ENCODE measurements at places on chromosomes 5 and 9.

- no peak for DNase-seq
Measured at GRCh38 chr5:10581424-10581748, 17.5 kb downstream of the ANKRD33B start.

GRCh38 chr5:90285581-90285980 is 124.0 kb downstream of the CETN3 start:
- DNase-seq, result no peak

- DNase-seq, result no peak
Measured at GRCh38 chr9:116975126-116975525, 288.0 kb downstream of the TRIM32 start.

- DNase-seq, result no peak
Measured at GRCh38 chr5:112604732-112605630, 132.7 kb upstream of the APC start.

DNA sequence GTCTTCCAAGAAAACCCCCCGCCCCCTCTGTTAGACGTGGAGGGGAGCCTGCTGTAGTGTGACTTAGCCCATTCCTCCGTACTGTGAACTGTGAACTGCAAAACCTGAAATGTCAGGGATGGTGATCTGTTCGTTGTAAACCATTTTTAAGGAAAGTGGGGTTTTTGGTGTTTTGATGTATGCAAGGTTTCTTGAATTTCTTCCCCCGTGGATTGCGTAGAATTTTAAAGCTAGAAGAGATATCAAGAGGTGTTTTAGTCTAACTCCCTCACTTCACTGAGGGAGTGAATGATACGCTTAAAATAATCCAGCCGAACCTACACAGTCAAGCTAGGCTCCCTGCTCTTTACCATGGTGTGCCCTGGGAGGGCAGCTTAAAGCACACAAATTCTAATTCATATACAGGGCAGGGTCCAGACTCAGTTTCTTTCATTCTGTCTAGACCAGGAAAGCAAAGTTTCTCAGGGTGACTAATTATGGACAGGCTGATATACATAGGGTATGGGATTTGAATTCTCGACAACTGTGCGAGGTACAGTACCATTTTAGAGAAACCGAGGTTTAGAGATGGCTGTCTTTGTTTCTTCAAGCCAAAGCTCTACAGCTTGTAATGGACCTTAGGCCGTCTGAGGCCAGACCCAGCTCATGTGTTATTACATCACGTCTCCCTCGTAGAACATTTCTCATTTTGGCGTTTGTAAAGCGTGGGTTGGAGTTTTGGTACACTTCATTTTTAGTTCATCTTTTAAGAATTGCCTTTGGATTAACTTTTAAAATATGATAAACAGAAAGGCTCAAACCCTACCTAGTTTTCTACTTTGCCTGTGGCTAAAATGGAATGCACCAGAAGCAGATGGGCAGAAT is 2.7 kb downstream of the PTGER4 start:
- DNase-seq, result no peak

GRCh38 chr5:135966165-135966564 is 11.4 kb upstream of the LECT2 start:
- DNase-seq, result no peak

DNA sequence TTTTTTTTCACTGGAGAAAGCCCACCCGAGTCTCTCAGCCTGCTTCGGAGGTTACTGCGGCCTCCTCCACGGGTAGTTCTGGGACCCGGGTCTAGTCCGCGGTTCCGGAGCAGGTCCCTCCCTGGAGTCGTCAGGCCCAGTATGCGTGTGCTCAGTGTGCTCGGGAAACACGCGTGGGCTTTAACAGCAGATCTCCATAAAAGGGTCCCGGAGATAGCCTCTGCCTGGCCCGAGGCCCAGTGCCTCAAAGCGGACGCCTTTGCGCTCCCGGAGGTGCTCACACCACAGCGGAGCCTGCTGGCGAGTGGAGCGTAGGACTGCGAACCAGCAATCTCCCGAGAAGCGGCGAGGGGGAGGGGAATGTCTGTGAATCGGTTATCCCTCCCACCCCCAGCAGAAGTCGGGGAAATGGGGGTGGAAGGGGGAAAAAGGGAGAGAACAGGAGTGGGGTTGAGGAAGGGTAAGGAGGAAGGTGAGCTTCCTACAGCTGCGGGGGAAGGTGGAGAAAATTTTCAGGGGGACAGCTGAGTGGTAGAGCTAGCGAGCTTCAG is 28.7 kb downstream of the CDKN2A start:
- DNase-seq, result peak; percentile 45

GRCh38 chr5:153818626-153819025 is 220.1 kb downstream of the FAM114A2 start:
- DNase-seq, result no peak

- no peak for DNase-seq
Measured at GRCh38 chr5:55925181-55925580, 69.6 kb downstream of the IL6ST start.

DNA sequence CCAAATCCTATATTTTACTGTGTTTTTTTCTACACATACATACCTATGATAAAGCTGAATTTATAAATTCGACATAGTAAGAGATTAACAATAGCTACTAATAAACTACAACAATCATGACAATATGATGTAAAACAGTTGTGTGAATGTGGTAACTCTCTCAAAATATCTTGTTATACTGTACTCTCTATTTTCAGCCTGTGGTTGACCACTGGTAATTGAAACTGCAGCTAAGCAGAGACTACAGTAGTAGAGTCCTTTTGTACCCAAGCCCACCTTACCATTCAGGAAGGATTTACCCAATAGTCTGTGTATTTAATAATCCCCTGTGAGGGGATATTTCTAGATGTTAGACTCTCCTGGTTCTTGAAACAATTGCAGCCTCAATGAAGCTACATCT is 86.7 kb downstream of the FAM114A2 start:
- DNase-seq, result no peak

- no peak for DNase-seq
Measured at GRCh38 chr9:108759835-108760234, 96.0 kb downstream of the ACTL7B start.

DNA sequence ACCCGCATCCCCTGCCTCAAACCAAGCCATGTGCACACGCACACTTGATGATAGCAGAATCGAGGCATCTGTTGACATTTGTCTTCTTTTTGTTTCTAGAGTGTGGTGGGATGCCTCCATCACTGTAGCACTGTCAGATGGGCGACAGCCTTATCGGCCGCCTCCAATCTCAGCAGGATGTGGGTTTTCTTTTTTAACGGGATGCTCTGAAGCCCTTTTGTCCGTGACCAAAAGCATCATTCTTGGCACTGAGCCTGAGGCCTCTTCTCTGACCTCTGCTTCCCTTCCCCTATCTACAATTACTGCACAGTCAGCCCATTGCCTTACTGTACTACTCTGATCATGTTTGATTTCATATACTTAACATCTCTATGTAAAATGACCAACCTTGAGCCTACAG is 78.3 kb downstream of the LMNB1 start:
- DNase-seq, result no peak

DNA sequence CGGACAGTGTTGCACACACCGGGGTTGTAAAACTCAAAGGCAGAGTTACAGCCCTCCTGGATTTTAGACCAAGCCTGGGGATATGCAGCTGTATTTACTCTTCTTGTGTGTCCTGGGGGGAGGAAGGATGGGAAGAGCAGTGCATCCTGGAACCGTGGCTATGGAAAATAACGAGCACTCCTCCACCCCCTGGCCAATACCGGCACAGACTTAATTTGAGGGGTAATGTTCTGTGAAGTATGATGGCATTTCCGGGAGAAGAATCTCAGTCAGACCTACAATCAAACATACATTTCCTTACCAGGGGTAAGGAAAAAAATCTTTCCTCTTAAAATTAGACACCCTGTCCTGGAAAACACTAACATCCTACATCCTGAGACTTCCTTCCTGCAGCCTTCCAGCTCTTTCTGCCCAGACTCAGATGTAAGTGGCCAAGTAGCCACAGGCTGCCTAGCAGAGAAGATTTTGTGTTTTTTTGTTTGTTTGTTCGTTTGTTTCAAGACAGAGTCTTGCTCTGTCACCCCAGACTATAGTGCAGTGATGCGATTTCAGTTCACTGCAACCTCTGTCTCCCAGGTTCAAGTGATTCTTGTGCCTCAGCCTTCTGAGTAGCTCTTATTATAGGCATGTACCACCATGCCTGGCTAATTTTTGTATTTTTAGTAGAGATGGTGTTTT is 11.0 kb upstream of the ERMP1 start:
- DNase-seq, result no peak

GRCh38 chr5:93755716-93756115 is 14.3 kb upstream of the POU5F2 start:
- DNase-seq, result no peak

DNA sequence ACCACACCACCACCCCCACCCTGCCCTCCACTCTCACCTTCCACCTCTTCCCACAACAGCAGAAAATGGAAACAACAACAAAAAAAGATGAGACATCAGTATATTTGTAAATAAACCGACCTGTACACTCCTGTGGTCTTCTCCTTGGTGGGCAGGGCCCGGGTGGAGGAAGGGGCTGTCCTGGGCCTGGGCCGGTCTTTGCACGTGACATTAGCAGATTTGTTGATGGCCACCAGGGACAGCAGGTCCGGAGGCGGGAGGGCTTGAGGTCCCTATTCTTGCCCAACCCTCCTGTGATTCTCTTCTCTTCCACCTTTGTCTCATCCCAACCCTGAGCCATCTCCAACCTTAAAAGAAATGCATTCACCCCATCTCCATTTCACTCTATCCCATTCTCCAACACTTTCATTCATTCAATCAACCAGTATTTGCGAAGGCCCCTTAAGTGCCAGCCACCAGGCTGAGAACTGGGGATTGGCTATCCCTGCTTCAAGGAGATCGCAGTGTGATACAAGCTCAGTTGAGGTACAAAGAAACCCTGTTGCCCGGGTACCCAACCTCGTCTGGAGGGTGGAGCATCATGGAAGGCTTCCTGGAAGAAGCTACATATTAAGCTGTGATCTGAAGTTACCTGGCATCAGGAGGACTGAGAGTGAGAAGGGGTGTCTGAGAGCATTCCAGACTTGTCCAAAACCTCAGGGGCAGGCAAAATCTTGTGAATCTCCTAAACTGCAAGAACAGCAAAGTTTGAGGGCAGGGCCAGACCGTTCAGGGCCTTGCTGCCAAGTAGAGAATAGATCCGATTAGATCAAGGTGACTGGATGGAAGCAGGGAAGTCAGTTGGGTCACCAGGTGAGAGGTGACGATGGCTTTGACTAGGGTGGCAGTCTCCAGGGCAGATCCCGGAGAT is 87.4 kb downstream of the LMX1B start:
- no peak for DNase-seq

GRCh38 chr5:148858106-148858505 is 31.7 kb downstream of the ADRB2 start:
- no peak for DNase-seq

GRCh38 chr9:10674586-10674985 is 61.8 kb upstream of the PTPRD start:
- DNase-seq, result no peak

DNA sequence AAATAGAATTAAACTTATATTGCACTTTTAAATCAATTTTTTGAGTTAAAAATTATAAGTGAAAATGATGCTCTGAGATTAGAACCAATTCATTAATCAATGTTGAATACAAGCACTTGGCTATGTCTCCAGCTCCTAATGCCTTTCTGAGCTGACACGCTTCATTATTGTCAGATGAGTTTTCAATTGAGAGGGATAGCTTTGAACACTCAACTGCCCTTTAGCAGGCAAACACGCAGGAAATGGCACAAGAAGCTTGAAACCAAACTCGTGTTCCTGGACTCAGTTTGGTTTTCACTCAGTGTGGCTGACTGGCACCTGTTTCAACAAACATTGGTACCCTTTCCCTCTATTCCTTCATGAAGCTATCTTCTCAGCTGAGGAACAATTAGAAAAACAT is 109.8 kb downstream of the MCTP1 start:
- DNase-seq, result no peak

GRCh38 chr9:33988219-33988890 is 60.3 kb downstream of the UBAP2 start:
- DNase-seq, result peak; percentile 27

DNA sequence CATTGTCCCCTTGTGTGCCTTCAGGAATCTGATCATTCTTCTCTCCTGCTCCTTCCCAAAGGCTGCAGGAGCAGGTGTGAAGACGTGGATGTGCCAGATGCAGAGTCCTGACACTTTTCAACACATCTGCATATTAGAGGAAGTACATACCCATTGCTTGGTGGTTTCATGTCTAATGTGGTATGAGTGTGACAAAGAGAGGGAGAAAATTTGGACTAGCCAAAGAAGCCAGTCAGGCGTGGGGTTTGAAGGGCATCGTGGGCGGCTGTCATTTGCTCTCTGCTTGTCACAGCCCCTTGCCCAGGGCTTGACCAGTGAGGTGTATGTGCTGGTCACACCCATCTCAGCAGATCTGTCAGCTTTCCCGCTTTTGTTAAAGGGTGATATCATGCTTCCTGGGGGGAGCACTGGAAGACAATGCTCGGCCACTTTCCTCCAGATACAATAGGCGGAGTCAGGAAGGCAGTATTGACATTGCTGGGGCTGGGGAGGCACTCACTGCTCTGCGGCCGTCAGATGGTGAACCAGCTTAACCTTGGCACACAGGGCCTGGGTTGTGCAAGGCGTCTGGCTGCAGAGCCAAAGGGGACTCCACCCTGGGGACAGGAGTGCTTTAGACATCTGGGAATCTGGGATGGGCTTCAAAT is 8.6 kb downstream of the TEK start:
- DNase-seq, result no peak

DNA sequence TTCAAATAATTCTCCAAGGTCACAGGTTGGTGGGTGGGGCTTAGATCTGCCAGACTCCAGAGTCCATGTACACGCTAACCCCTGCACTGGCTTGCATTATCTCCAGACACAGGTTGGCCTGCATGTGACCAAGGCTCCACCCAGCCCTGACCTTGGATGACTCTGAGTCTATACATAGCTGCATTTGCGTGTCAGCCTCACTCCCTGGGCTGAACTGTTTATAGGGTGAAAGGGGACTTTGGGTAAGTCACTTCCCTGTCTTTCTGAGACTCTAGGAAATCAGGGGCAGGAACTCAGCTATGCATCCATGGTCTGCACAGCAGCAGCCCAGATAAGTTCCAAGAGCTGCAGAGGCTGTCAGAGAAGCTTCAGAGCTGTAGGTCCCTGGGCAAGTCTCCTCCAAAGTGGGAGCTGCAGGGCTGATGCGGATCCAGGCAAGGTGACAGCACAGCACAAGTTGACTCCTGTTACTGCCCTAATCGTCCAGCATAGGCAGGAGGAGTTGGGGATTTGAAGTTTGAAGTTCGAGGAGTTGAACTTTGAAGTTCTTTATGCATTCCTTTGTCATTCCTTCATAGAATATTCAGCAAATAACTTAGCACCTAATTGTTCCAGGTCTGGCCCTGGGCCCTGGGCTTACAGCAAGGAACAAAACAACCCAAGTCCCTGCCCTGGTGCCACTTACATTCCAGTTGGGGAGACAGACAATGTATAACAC is 53.4 kb downstream of the SLC22A5 start:
- DNase-seq, result no peak

- no peak for DNase-seq
Measured at GRCh38 chr9:27542508-27542907, 12.9 kb upstream of the MOB3B start.
